ENCODE measurements at places on chromosomes 7 and 10.
A peak's percentile ranks its signal among the peaks of the same experiment; 100 is the strongest.

DNA sequence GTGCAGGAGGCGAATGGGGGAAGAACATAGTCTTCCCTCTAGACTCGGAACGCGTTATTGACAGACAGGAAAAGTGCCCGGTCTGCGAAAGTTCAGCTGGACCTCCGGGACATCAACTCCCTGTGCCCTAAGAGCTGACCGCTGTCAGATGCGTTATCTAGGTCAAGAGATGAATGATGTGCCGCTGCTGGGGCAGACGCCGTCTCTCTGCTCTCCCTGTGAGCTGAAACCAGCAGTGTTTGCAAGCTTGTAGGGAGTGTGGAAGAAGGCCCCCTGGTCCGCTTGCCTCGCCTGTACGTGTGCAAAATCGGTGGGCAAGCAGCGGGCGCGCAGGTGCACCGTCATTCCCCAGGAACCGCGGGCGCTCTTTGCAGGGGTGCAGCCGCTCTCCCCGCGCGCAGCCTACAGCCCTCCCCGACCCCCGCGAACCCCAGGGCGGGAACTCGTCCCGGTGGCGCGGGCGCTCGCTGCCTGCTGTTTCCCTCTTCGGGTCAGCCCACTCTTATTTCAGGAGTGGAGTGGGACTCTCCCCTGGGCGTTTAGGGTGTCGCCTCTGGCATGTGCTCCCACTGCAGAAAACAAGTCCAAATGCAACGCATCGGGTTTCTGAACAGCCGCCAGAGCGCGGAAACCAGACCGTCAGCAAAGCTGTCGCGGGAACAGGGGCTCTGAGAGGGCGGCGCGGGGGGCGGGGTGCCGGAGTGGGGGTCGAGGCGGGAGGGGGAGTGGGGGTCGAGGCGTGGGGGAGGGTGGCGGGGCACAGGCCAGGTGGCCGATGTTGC lies 1.8 kb upstream of the PFKFB3 start:
- peak; percentile 38 for DNase-seq

- peak; percentile 40 for DNase-seq
These were observed at the start of gene PLAU for GRCh38 chr10:73910764-73911552. Gene PLAU, plus strand, starts transcription at chr10:73911132. Its CDS starts 424 bp downstream, at chr10:73911556.

DNA sequence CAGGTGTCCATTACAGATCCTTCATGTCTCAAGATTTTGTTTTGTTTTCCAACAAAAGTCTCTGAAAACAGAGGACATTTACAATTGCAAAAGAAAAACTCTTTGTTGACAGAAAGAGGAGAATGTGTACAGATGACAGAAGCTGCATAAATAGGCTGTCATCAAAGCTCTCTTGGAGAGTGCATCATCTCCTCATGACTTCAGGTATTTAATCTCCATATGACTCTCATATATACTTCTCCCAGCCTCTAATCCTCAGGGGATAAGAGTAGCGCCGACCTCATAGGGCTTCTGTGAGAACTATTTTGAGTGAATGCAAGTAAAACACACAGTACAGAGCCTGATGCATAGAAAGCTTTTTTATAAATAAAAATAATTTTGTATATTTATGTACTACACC lies 48.1 kb upstream of the SEPTIN7 start:
- no peak for DNase-seq

- no peak for DNase-seq
These were observed 6.5 kb downstream of the AHR start for GRCh38 chr7:17304926-17305325.

DNA sequence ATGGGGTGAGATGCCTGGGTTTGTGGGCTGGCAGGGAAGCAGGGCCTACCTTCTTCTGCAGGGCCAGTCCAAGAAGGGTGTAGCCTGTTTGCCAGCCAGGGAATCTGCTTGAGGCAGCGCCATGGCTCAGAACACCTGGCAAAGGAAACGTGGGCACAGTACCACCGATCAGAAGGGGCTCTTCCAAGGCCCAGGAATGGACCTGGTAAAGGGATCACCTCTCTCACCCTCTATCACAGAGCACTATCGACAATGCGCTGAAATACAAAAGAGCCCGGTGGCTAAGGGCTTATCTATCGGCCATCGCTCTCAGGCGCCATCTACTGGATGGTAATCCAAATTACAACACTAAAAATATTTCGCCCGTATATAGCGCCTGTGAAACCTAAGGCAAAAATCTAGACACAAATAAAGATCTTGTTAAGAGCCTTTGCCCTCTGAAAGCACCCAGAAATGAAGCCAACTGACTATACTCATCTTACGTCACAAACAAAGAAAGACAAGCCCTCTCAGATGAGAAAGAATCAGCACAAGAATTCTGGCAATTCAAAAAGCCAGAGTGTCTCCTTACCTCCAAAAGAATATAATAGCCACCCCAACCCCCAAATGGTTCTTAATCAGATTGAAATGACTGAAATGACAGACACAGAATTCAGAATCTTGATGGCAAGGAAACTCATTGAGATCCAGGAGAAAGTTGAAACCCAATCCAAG lies 217.8 kb upstream of the HPS1 start:
- DNase-seq = peak; percentile 34

DNA sequence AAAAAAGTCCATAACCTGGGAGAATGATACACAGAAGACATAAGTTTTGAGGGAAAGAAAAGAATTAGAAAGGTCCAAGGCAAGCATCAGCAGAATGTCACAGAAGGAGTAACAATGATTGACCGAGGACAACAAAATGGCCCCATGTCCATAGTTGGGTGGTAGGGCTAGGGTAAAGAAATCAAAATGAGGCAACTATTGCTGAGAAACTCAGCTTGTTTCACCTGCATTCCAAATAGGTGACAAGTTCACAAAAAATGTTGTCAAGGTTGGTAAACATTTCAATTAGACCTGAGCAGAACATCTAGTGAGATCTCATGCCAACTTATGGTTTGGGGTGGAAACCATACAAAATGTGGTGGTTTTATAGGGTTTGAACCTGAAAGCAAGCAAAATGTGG lies 22.8 kb upstream of the DLX6 start:
- no peak for DNase-seq

DNA sequence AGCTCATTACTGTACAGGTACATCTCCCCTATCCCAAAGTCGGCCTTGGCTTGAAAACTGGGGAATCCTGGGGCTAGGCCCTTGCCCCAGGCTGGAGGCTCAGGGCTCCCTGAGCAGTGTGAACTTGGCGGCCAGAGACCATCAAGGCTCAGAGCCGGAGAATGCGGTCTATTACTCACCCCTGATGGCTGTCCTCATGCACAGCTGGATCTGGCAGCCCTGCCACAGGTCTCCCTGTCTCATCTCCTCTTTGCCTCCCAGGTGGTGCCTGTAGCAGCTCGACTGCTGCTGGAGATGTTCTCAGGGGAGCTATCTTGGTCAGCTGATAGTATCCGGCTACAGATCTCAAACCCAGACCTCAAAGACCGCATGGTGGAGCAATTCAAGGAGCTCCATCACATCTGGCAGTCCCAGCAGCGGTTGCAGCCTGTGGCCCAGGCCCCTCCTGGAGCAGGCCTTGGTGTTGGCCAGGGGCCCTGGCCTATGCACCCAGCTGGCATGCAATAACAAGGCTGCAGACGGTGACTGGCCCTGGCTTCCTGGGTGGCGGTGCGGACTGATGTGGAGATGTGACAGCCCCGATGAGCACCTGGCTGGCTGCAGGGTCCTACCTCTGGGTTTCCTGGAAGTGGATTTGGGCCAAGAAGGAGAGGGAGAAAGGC lies 10.7 kb downstream of the IRF5 start:
- DNase-seq = no peak

DNA sequence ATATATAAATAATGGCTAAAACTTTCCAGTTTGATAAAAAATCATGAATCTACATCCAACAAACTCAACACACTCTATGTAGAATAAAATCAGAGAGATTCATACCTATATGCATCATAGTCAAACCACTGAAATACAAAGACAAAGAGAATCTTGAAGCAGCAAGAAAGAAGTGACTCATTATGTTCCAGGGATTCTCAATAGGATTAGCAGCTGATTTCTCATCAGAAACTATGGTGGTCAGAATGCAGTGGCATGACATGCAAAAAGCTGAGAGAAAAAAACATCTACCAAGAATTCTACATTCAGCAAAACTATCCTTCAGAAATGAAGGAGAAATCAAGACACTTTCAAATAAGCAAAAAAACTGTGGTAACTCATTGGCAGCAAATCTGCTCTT lies 187.4 kb downstream of the RNLS start:
- DNase-seq = no peak

DNA sequence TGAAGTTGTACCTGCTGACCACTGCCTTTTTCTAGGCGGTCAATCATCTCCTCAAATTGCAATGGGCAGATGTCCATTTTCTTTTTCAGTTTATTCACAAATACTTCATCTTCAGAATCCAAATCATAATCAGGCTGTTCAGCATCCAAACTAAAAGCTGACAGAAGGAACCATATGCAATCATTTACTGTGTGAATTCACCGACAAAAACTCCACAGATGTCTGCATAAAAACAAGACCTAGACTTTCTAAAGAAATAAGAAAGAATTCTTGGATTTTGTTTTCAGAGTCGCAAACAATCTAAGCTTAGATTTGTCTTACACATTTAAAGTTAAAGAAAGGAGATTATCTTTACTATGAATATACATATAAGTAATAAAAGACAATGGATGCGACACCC lies 53.4 kb downstream of the EPC1 start:
- no peak for DNase-seq

DNA sequence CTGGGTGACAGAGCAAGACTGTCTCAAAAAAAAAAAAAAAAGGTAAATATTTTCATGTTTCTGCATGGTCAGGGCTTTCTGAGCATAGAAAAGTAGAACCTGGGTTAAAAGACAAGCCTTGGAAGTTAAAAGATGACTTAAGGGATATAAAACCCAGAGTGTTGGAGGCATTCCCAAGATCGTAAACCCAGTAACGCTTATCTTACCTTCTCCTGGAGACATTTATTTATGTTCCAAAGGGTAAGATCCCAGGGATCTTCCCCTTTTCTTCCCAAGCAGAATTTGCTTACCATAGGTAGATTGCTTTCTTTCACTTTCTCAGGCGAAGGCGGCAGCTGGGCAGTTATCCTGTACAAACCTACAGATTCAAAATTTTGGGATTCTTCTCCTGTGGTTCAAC lies 22.2 kb downstream of the SUGCT start:
- no peak for DNase-seq

DNA sequence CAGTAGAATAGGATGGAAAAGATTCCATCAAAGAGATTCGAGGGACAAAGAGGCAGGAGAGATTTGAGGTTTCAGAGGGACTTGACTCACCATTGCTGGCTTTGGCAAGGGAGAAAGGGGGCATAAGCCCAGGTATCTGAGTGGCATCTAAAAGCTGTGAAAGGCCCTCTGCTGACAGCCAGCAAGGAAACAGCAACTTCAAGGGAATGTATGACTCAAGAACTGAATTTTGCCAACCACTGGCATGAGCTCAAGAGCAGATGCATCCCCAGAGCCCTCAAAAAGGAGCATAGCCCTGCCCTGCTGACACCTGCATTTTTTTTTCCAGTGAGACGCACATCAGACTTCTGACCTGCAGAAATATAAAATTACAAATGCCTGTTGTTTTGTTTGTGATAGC lies 19.6 kb upstream of the ADAM12 start:
- DNase-seq = no peak

GRCh38 chr7:75630549-75630948 lies 108.2 kb downstream of the HIP1 start:
- no peak for DNase-seq

DNA sequence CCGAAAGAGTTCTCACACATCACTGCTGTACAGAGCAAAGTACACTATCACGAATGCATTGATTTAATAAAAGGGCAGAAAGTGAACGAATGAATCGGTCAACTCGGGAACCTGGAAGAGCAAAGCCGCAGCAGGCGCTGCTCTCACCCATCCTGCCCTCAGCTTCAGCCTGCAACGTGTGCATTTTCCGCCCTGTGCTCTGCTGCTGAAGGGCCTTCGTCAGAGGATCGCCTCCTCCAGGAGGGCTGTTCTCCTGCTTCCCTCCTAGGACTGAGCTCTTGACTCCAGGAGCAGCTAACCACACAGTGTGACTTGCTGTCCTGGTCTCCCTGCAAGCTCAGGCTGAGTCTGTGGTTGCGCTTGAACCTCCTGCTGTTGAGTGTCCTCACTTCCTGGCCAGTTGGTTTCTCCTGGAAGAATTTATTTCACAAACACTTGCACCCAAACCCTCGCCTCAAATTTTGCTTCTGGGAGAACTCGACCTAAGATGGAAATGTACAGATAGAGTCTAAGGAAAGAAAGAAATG lies 473.0 kb upstream of the KLF6 start:
- no peak for DNase-seq

GRCh38 chr10:90589825-90590224 lies 268.0 kb downstream of the HTR7 start:
- DNase-seq = no peak

DNA sequence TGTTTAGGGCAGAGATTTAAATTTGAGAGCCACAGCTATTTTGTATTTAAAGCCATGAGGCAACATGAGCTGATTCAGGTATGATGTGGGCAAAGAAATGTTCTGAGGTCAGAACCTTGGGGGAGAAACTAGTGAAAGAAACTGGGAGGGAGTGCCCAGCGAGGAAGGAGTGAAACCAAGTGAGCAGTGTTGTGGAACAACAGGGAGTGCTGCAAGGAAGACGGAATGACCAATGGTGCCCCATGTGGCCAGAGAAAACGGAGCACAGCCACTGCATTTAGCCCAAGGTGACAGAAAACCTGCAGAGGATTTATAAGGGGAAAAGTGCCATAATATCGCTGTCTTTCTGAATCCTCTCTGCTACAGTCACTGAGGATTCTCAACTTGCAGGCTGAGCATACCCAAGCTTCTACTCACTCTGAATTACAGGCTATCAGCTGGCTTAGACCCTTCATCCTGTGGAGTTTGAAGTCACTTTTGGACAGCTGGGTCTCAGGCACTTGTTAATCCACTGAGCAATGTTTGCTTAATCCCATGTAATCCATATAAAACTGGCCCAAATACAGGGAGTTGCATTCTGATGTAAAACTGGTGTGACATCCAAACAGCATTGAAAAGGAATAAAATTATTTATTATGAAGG lies 777.3 kb downstream of the CCSER2 start:
- DNase-seq = no peak

DNA sequence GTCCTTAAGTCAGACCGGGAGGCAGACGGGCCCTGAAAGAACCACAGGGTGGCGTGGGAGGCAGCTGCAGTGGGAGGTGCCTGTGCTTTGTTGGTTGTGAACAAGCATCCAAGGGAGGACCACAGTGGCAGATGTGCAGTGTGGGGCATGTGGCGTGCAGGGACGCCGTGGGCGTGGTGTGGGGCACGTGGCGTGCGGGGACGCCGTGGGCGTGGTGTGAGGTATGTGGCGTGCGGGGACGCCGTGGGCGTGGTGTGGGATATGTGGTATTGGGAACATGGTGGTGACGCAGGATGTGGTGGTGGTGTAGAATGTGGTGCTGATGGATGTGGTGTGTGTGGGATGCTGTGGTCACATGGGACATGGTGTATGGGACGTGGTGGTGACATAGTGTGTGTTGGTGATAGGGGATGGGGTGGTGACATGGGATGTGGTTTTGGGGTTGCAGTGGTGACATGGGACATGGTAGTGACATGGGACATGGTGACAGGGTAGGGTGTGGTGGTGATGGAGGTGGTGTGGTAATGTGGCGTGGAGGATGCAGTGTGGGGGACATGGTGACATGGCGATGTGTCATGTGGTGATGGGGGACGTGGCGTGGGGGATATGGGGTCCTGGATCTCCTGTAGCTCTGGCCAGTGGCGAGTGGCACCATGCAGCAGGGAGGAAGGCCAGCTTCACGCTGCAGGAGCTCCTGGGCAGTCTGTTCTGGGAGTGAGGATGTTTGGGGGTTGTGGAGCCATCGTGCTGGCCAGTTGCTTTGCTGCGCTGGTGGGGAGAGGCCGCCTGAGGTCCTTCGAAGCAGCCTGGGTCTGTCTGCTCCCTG lies 78.8 kb downstream of the INPP5A start:
- DNase-seq = peak; percentile 47

- DNase-seq = no peak
These were observed 21.9 kb downstream of the PDCD4 start for GRCh38 chr10:110893559-110894179.

GRCh38 chr7:130966246-130967009 lies 232.4 kb upstream of the KLF14 start:
- DNase-seq = no peak
